Endodermal cell (in vitro differentiated cells): ENCODE measurements at places on chromosomes 7 and 10.

DNA sequence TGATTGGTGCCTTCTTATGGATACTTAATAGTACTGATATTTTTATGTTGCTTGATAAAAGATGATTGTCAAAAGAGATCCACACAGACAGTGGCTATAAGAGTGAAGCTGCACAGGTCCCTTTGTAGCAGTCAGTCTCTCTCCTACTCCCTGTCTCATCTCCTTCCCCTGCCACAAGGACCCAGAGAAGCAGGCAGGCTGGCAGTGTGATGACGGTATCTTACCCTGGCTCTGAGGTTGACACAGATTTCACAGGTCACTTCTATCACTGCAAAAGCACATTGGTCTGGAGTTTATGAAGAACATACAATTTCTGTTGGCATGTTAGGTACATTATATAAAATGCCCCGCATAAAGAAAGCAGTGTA is 64.4 kb upstream of the AHR start:
- H3K36me3 ChIP-seq = no peaks in the 10 kb centered on the region
- DNase-seq = no peak
- H3K4me3 ChIP-seq = no peak overlapping the region
- no peaks in the 10 kb centered on the region for H3K27me3 ChIP-seq
- no peaks in the 10 kb centered on the region for H3K4me1 ChIP-seq
- H3K27ac ChIP-seq = no peak overlapping the region

GRCh38 chr7:106774213-106774767 is 90.8 kb upstream of the PIK3CG start:
- H3K4me1 ChIP-seq = peaks cover 10% of the 10 kb centered on the region
- no peaks in the 10 kb centered on the region for H3K27me3 ChIP-seq
- peak overlapping the region; percentile 32 for H3K4me3 ChIP-seq
- no peak overlapping the region for H3K27ac ChIP-seq

DNA sequence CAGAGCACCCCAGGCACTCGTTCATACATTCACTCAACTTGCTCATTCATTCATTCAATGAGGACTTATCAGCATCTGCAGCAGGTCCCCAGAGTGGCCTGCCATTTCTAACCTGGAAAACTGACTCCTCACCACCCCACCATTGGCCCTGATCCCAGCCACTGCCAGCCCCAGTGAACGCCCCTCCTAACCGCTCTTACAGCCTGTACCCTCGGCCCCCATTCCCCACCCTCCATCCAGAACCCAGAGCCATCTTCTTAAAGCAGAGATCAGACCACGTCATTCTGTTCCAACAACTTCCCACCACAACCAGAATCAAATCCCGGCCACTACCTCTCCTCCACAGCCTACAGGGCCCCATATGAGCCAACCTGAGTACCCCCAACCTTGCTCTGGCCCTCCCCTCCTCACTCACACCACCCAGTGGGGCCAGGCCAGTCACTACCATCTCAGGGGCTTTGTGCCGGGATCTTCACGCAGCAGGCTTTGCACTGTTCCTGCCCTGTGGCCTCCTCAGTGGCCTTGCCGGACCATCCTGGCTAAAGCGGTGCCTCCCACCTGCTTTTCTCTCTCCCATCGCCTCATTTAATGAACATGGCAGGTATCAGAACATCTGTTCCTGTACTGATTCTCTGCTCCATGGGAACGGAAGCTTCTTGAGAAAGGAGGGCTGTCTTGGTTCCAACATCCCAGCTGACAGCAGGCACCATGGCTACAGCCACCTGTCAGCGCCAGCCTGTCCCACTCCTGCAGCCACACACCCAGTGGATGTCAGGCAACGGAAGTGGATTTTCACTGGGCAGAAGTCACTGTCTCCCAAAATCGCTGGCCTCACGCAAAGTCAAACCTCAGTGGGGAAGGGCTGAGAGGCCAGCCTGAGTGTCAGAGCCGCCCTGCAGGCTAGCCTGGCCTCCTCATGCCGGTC is 45.4 kb downstream of the FAM53B start:
- DNase-seq = no peak
- H3K4me3 ChIP-seq = no peak overlapping the region
- H3K27ac ChIP-seq = no peak overlapping the region
- no peaks in the 10 kb centered on the region for H3K4me1 ChIP-seq
- H3K36me3 ChIP-seq = peaks cover 20% of the 10 kb centered on the region

GRCh38 chr7:80858141-80858903 is 60.5 kb downstream of the SEMA3C start:
- H3K4me3 ChIP-seq = no peak overlapping the region
- H3K4me1 ChIP-seq = no peaks in the 10 kb centered on the region
- no peak for DNase-seq
- no peaks in the 10 kb centered on the region for H3K27me3 ChIP-seq
- no peak overlapping the region for H3K27ac ChIP-seq

- DNase-seq = no peak
- no peaks in the 10 kb centered on the region for H3K36me3 ChIP-seq
- no peak overlapping the region for H3K27ac ChIP-seq
These were observed 1.1 kb upstream of the GIMAP1 start for GRCh38 chr7:150715293-150715692.

DNA sequence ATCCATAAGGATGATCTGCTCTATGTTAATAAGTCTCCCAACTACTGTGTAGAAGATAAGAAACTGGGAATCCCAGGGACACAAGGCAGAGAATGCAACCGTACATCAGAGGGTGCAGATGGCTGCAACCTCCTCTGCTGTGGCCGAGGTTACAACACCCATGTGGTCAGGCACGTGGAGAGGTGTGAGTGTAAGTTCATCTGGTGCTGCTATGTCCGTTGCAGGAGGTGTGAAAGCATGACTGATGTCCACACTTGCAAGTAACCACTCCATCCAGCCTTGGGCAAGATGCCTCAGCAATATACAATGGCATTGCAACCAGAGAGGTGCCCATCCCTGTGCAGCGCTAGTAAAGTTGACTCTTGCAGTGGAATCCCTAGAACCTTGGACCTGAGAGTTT is 10.3 kb downstream of the WNT16 start:
- H3K27me3 ChIP-seq = no peaks in the 10 kb centered on the region
- DNase-seq = no peak
- peaks cover 10% of the 10 kb centered on the region for H3K36me3 ChIP-seq
- H3K27ac ChIP-seq = no peak overlapping the region

- H3K4me1 ChIP-seq = no peaks in the 10 kb centered on the region
- H3K4me3 ChIP-seq = no peak overlapping the region
- H3K27me3 ChIP-seq = no peaks in the 10 kb centered on the region
- no peaks in the 10 kb centered on the region for H3K36me3 ChIP-seq
These were observed 561.2 kb upstream of the MKI67 start for GRCh38 chr10:128687408-128687807.

GRCh38 chr7:133315332-133316040 is 62.6 kb downstream of the EXOC4 start:
- DNase-seq = no peak
- peaks cover 5% of the 10 kb centered on the region for H3K27me3 ChIP-seq
- no peak overlapping the region for H3K4me3 ChIP-seq

GRCh38 chr10:117264782-117265181 is 23.9 kb downstream of the SLC18A2 start:
- peaks cover 7% of the 10 kb centered on the region for H3K4me1 ChIP-seq
- no peak for DNase-seq
- no peak overlapping the region for H3K27ac ChIP-seq
- no peaks in the 10 kb centered on the region for H3K27me3 ChIP-seq
- no peaks in the 10 kb centered on the region for H3K36me3 ChIP-seq

- no peaks in the 10 kb centered on the region for H3K27me3 ChIP-seq
- H3K36me3 ChIP-seq = peaks cover 12% of the 10 kb centered on the region
- H3K27ac ChIP-seq = no peak overlapping the region
- no peak for DNase-seq
- H3K4me3 ChIP-seq = no peak overlapping the region
These were observed 64.0 kb downstream of the PDZD8 start for GRCh38 chr10:117311261-117311660.

GRCh38 chr10:28202941-28203352 is 99.9 kb downstream of the MPP7 start:
- no peaks in the 10 kb centered on the region for H3K27me3 ChIP-seq
- no peaks in the 10 kb centered on the region for H3K36me3 ChIP-seq
- DNase-seq = no peak
- no peaks in the 10 kb centered on the region for H3K4me1 ChIP-seq
- H3K4me3 ChIP-seq = no peak overlapping the region
- no peak overlapping the region for H3K27ac ChIP-seq

- no peak overlapping the region for H3K4me3 ChIP-seq
- H3K27ac ChIP-seq = no peak overlapping the region
- H3K4me1 ChIP-seq = no peaks in the 10 kb centered on the region
- no peaks in the 10 kb centered on the region for H3K27me3 ChIP-seq
- peak; percentile 64 for DNase-seq
These were observed 77.0 kb downstream of the ADCYAP1R1 start for GRCh38 chr7:31129067-31129466.

DNA sequence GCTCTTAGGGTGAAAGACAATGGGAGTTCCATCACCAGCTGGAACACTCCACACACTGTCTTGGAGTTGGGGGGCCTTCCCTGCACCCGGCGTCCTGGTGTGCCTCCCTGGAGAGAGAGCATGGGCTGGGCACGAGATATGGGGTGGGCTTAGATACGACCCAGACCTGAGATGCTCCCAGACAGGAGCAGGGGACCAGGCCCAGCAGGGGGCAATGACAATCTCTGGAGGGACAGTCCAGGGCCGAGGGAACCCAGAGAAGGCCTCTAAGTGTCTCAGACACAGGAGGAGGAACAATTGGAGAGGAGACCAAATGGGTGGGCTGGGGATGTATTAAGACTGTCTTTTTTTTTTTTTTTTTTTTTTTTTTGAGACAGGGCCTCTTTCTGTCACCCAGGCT is 40.0 kb downstream of the MYL10 start:
- no peak for DNase-seq
- H3K27me3 ChIP-seq = no peaks in the 10 kb centered on the region
- H3K4me1 ChIP-seq = no peaks in the 10 kb centered on the region
- H3K27ac ChIP-seq = no peak overlapping the region

DNA sequence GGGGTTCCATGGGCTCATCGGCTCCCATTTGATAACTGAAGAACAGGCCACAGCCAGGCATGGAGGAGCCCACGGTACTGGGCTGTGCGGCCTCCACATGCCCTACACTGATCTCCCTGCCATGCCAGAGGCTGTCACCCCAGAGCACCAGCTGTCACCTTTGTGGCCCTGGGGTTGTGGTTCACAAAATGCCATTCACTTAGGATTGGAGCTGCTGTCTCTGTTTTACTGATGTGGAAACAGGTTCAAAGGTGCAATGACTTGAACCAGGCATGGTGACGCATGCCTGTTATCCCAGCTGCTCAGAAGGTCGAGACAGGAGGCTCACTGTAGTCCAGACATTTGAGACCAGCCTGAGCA is 4.3 kb upstream of the UPK3B start:
- no peak overlapping the region for H3K27ac ChIP-seq
- H3K27me3 ChIP-seq = no peaks in the 10 kb centered on the region
- no peaks in the 10 kb centered on the region for H3K36me3 ChIP-seq
- peak; percentile 22 for DNase-seq
- H3K4me3 ChIP-seq = no peak overlapping the region
- H3K4me1 ChIP-seq = peaks cover 3% of the 10 kb centered on the region

GRCh38 chr7:30285067-30285535 is 704 bp downstream of the ZNRF2 start:
- no peaks in the 10 kb centered on the region for H3K27me3 ChIP-seq
- H3K4me3 ChIP-seq = peak overlapping the region; percentile 68
- H3K4me1 ChIP-seq = peaks cover 8% of the 10 kb centered on the region
- H3K36me3 ChIP-seq = no peaks in the 10 kb centered on the region
- H3K27ac ChIP-seq = peak overlapping the region; percentile 82

DNA sequence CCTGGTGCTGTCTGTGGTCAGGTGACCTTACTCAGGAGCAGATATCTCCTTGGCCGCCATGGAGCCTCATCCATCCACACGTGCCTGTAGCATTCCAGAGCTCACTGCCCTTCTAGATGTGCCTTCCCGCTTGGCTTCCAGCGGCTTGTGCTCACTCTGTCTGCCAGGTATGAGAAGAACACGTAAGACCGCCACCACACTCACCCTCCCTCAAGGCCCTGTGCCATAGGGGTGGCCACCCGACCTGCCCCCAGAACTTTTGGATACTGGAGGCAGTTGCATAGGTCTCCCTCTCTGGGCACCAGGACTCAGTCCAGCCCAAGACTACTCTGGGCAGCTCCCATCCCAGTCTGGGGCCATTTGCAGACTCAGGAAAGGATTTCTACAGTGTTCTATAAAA is 4.1 kb downstream of the MARVELD1 start:
- no peak overlapping the region for H3K4me3 ChIP-seq
- no peak for DNase-seq
- H3K4me1 ChIP-seq = peaks cover 9% of the 10 kb centered on the region
- peaks cover 27% of the 10 kb centered on the region for H3K36me3 ChIP-seq

- H3K4me3 ChIP-seq = peak within 1 kb of the TSS; percentile 82
- H3K27me3 ChIP-seq = peaks cover 5% of the 10 kb centered on the region
- peaks cover 34% of the 10 kb centered on the region for H3K36me3 ChIP-seq
- peak; percentile 84 for DNase-seq
- H3K27ac ChIP-seq = no peak within 1 kb of the TSS
These were observed at the start of gene NANOS1 for GRCh38 chr10:119029613-119030420. TSS of gene NANOS1 (plus strand) at chr10:119029714. CDS start at chr10:119029802, 88 bp downstream.

DNA sequence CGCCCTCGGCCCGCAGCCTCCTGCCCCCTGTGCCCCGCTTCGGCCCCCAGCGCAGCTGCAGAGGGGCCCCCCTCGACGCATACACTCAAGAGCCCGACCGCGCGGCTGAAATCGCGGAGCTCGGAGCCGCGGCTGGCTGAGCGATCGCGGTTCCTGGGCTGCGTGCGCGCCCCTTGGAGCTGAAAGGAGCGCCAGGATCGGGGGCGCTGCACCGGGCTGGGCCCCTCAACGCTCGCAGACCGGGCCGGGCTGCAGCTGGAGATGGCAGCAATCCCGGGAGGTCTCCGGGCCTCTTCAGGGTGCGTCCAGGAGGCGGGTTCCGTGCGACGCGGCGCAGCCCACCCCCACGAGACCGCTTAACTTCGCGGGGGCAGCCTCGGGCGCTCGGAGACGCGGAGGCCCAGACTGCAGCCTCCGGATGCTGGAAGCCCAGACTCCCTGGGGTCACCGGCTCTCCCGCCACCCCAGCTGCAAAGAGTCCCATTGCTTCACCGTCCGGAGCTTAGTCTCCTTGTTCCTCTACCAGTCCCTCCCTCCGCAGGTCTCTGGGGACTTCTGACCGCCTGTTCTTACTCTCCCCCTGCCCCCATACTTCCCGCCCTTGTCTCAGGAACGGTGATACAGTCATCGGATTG is 73.0 kb upstream of the LRRC4 start:
- H3K36me3 ChIP-seq = no peaks in the 10 kb centered on the region
- no peak for DNase-seq
- no peaks in the 10 kb centered on the region for H3K4me1 ChIP-seq
- H3K4me3 ChIP-seq = no peak overlapping the region

GRCh38 chr7:132751244-132751647 is 175.0 kb upstream of the PLXNA4 start:
- H3K27ac ChIP-seq = no peak overlapping the region
- no peaks in the 10 kb centered on the region for H3K36me3 ChIP-seq
- H3K27me3 ChIP-seq = no peaks in the 10 kb centered on the region
- no peaks in the 10 kb centered on the region for H3K4me1 ChIP-seq
- DNase-seq = no peak
- no peak overlapping the region for H3K4me3 ChIP-seq

DNA sequence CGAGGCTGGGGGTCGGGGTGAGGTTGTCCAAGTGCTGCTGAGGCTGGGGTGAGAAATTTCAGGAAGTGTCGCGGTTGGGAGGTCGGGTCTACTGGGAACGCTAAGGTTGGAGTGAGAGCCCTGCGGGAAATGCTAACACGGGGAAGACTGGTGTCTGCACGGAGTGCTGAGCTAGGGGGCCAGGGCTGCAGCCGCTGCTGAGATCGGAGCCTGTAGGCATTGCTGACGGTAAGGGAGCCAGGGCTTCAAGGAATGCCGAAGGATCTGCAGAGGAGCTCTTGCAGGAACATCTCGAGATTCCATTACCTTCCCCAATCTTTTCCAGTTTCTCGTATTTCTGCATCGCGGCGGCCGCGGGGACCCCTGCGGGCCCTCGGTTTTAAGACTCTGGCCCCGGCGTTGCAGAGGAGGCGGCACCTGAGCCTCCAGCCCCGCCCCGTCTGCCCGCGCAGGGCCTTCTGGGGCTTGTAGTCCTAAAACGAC is at the start of gene CDK5:
CDK5 (minus strand) TSS at position 392 of the 483 bp plus-strand sequence; CDS start at position 343, 49 bp downstream.
- no peak for DNase-seq
- peak within 1 kb of the TSS; percentile 90 for H3K27ac ChIP-seq
